ENCODE measurements at places on chromosomes 3 and 15.

GRCh38 chr3:177574222-177574856, 377.1 kb upstream of the TBL1XR1 start:
- DNase-seq: no peak

DNA sequence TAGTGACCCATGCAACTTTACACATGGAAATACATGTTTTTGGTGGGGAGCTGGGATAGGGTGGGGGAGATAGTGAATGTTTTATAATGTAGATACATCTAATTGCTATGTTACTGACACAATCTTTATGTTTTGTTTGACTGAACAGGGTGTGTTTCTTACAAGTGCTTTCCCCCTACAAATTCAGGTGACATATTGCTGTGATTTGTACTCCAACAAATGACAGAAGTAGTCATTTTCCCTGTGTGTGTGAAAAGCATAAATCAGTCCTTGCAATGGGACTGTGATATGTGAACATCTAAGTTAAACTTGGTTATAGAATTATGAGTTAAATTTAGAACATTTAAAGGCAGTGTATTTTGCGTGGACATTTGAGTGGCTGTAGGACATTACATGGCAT, 27.3 kb downstream of the OTOL1 start:
- no peak for DNase-seq

- DNase-seq: no peak
Observed at GRCh38 chr3:146502887-146503460, 33.6 kb upstream of the PLSCR2 start.

DNA sequence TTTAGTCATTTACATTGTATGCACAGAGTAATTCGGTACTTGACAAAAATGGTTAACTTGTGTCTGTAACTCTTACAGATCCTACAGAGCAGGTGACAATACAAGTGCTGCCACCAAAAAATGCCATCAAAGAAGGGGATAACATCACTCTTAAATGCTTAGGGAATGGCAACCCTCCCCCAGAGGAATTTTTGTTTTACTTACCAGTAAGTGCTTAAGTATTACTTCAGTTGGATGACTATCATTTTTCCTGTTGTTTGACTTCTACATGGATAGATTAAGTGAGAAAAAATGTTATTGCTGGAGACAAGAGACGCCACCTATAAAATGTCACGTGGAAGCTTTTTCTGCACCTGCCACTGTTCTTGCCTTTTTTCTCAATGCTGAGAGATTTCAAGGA, 173.2 kb downstream of the ALCAM start:
- DNase-seq: no peak

GRCh38 chr15:66294932-66295235, 1.5 kb downstream of the DIS3L start:
- no peak for DNase-seq

- no peak for DNase-seq
Observed at GRCh38 chr3:81095956-81096355, 665.5 kb downstream of the GBE1 start.

- peak; percentile 76 for DNase-seq
Observed at GRCh38 chr15:50145451-50145872, 26.4 kb upstream of the ATP8B4 start.

GRCh38 chr3:59300733-59301132, 250.9 kb upstream of the CFAP20DC start:
- DNase-seq: no peak

DNA sequence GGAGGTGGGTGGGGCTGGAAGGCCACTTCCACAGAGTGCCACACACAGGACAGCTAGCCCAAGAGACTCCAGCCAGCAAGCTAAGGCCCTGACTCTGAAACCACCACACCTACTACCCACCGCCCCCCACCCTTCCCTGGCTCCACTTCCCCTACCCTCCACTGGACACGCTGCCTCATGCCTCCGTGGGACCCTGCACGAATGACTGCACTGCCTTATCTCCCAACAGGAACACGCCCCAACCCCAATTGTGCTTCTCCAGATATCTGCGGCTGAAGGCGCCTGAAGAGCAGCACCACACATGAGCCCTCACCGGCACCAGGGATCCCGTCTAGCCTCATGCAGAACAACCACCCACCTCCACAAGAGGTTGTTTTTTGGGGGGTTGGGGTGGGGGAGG, 2.7 kb downstream of the LINGO1 start:
- DNase-seq: no peak

DNA sequence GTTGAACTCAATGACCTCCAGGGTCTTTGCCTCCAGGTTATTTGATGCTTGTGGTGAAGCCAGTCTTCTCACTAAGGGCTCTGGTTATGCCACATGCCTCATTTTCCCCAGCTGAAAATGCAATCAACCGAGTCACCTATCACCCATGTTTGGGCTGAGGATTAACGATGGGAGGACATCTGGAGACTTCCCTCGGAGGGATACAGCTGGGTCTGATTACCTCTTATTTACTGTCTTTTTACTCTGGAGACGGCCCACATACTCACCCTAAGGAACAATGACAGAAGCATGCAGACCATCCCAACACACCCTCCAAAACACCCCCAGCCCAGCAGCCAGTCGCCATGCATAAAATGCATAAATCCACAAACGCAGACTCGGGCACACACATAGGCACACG, 187.4 kb downstream of the OPA1 start:
- no peak for DNase-seq

- no peak for DNase-seq
Observed at GRCh38 chr15:100438570-100438969, 90.2 kb downstream of the CERS3 start.

DNA sequence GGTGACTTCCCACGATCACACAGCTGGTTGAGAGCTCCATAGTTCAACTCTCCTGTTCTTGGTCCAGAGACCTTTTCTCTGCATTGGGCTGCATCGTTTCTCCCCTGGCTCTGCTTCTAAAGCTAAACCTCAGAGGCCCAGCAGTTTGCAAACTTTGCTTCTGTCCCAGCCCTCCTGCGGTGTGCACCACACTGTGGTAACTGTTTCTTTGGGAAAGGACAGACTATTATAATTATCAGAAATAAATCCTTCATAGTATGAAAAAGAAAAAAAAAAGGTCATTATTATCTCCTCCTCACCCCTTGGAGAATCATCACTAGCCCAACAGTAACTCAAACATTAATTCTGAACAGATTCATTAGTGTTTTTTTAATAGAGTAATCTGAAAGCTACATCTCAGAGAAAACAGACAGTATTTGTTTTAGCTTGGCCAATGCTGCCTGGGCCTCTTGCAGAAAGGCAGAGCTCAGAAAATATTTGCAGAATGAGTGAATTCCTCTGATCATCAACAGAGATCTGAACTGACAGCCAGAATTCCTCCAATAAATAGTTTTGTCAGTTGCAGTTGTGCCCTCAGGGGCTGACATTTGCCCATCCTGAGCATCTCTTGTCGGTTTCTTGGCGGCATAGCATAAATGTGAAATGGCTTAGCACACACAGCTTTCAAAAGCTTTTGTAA, 52.9 kb downstream of the BFSP2 start:
- DNase-seq: peak; percentile 39

DNA sequence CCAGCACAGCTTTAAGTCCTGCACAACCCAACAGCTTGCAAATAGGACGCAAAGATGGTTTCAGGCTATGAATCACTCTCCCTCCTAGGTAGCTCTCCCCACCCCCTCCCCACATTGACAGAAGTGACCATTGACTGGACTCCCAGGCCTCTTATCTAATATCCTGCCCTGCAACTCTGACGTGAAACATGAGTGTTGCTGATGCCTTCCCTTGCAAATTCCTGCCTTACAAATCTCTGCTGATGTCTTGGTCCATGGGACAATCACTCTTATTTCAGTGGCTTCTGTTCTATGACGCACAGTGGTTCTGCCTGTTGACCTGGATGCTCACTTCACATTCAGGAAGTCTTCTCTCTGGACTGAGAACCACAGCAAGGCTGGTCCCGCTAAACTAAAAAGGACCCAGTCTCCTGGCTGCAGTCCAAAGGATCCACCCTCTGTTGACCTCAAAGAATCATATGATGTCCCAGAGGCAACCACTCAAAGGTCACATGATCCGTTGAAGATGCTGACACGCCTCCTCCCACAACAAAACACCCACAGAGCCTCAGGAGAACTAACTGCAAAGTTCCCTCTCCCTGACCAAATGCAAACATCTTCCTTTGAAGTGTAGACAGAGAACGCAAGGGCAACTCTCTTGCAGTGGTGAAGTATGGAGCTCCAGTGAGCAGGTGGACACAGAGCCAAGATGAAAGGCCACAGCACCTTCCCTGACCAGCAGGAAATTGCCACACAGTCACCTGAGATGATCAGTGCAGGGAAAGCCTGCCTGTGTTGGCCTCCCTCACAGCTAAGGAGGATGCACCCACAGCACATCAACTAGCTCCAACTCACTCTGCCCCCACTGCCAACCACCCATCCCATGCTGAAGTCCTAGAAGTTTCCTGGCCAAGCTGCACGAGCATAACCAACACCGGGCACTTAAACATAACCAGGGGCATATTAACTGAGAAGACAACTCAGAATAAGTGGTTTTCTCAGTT, 112.3 kb downstream of the ADAMTS17 start:
- no peak for DNase-seq

DNA sequence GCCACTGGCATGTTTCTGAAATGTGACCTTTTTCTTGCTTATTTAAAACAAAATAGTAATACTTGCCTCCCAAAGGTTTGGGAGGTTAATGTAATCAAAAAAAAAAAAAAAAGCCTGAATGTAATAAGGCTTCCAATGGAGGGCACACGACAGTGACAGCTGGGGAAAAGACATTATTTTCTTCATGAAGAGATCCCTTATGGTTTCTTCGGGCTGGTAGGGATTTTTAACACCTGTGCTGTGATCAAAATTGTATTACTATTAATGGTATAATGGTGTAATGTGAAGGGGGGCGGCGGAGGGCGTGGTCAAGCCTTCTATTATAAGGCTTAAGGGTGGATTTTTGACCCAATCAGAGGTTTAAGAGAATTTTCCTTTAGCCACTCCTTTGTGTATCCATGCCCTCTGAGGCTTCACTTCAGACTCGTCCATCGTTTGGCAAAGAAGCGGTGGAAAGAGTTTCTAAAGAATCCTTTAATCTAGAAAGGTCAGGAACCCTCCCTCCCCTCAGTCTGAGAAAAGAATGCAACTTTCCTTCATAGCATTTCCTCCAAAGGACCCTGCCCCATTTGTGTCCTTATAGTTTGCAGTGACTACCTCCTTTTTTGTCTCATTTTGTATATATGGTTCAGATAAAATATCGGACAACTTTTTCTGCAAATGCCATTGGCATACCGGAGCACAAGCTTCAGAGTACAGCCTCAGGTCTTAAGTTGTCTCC, 89.5 kb upstream of the CHD2 start:
- peak; percentile 58 for DNase-seq

GRCh38 chr15:101103598-101103997, 148.2 kb downstream of the CHSY1 start:
- DNase-seq: no peak

GRCh38 chr3:138774529-138775253, 60.0 kb downstream of the PIK3CB start:
- peak; percentile 94 for DNase-seq

All from amniotic stem cell (primary cell).